Hematopoietic multipotent progenitor cell treated with erythropoietin and hydrocortisone succinate and interleukin-3 and kit ligand, for 15 days (in vitro differentiated cells): ENCODE measurements at places on chromosomes 4 and X.

- peak; percentile 36 for DNase-seq
These were observed 4.9 kb downstream of the ELF2 start for GRCh38 chr4:139171876-139172691.

DNA sequence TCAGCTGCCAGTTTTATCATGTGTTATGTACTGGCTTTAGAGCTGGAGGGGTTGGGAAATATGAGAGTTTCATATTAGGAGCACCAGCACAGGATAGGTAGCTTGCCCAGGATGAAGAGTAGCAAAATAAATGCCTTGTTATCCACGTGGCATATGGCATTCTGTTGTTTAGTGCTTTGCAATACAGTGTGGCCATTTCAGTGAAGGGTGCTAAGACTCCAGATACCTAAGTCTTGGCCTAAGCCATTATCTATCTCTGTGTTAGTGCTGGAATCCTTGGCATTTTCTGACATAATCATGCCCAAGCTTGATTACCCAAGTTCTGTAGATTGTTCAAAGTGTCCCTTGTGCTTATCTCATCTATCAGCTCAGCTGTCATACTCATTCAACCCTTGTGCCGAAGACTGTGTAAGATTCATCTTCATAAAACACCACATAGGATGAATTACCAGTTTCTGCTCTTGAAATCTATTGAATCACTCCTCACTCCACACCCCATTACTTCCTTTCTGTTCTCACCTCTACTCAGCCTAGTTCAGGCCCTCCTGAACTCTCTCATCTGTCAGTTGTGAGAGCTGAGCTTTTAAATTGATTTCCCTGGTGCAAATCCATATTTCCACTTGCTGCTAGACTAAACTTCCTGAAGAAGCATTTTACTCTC is 73.5 kb downstream of the CLCN5 start:
- DNase-seq = no peak

DNA sequence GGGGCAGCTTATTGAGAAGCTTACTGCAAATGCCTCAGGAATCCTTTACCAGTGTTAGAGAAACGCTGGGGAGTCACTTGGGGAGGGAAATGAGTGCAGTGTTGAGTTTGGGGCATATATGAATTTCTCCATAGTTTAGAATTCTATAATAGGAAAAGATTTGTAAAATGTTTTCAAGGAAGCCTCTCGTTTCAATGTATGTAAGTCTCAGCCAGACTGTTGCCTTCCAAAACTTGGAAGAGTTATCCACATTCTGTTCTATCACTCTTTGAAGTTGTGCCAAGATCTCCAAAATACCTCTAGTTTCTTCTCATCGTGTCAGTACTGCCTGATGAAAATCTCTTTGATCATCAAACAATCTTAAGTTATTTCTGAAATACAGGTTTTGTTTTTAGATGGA is 565 bp upstream of the LRCH2 start:
- DNase-seq = no peak

GRCh38 chr4:108192056-108192455 is 23.3 kb upstream of the LEF1 start:
- DNase-seq = no peak

DNA sequence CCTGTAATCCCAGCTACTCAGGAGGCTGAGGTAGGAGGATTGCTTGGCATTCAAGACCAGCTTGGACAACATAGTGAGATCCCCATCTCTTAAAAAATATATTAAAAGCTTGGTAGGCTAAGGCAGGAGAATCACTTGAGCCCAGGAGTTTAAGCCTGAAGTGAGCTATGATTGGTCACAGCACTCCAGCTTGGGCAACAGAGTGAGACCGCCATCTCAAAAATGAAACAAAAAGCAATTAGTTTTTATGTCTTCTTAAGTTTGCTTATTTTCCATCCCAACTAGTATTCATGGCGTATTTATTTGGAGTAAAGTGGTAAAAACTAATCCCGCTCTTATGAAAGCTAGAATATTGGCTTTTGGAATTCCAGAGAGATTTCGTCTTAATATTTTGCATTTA is 25.4 kb upstream of the PDE5A start:
- no peak for DNase-seq

DNA sequence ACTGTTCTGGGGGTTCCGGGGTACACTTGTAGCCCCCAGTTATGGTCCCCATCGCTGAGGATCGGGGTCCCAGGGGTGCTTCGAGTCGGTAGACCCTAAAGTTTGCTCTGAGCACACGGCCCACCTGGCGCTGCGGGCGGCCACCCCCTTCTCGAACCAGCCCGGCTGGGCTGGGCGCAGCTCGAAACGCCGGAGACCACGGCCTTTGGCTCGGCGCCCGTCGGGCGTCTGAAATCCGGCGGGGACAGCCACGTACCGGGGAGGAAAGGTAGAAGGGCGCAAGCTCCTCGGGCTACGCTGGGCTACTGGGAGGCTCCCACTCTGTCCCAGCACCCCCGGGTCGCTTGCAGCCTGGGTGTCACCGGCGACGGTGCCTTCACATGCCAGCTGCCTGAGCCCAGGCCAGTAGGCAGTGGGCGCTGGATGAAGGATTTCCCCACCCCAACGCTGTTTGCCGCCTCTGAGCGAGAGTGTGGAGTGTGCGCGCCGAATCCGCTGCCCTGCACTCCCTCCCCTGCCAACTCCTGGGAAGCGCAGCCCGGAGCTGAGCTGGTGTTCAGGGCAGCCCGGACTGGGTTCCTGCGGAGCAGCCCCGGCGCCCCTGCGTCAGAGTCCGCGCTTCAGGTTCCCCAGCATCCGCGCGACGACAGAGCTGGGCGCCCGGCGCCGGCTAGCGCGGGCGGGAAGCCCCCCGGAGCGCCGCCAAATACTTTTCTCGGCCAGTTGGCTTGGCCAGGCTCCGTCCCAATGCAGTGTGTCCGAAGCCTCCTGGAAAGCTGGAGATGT is 637 bp downstream of the MAMLD1 start:
- DNase-seq = no peak

DNA sequence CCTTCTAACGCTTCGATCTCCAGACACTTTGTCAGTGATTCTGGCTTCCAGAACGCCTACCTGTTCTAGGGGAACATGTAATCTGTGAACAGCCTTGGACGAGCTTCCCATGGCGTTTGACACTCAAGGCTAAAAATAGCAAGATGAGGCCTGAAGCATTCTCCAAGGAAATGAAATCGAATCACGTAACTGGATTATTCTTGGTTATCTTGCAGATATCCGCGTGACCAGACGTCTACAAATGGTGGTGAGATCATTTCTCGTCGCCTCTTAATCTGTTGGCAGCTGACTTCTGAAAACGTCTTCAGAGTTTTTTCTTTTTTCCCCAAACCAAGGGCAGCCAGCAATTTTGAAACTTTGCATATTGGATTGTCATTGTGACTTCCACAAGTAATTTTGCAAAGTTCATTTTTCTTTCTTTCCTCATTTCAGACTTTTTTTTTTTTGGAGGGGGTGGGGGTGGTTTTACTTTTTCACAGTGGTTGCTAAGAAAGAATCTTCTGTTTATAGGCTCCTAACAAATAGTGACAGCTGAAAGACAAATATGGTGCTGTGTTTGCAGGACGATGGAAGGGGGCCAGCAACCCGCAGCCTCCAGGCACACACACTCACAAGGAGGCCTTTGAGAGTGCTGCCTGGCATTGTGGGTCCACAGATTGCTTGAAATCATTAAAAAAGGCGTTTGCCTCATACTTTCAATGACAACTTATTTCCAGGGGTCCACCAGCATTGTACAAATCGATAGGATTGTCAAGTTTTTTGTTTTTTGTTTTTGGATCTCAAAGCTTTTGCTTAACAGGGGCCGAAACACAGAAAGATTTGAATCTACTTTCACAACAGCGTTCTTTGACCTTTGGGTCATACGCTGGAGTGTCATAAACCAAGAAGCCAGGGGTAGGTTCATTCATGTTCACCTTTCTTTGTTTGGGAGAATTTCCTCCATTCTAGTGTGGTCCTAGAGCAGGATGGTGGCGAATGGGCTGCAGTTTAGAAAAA is 32.4 kb upstream of the PDLIM3 start:
- no peak for DNase-seq

GRCh38 chr4:109211671-109212070 is 90.8 kb downstream of the COL25A1 start:
- DNase-seq = no peak

- DNase-seq = no peak
These were observed 75.5 kb downstream of the GALNT7 start for GRCh38 chr4:173243917-173244658.

- DNase-seq = peak; percentile 65
These were observed 25.1 kb downstream of the XIAP start for GRCh38 chrX:123884809-123885408.

DNA sequence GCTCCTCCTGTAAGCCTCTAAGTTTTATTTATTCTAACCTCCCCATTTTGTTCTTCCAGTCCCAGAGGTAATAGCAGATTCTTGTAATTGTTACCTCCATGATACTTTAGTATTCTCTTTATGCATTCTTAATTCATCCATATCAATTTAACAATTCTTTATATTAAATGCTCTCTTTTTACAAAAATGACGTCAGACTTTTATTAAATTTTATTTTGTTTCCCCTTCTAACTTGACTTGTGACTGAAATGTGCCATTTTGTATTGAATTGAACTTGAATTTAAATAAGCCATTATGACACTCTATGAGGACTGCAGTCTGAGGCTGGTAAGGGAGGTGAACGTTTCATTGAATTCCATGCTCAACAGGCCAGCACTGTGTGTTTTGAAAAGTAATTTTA is 60.0 kb upstream of the NUDT10 start:
- DNase-seq = no peak

- DNase-seq = no peak
These were observed 15.5 kb downstream of the PFKFB1 start for GRCh38 chrX:54978448-54978847.

DNA sequence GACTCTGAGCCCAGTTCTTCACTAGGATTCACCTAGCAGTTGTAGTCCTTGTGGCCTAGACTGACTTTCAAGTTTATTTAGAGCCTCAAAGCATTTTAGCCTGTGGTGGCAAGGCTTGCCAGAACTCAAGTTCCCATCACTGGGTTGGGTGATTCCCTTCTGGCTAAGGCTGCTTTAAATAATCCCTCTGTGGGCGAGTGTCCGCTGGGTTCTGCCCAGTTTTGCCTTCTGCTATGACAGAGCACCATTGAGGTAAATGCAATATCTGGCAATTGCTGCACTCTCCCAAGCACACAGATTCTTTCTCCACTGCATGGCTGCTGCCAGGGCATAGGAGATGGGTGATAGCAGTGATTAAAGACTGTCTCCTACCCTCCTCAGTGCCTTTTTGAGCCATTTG is 90.8 kb upstream of the RLIM start:
- no peak for DNase-seq

GRCh38 chr4:14078326-14078725 is 450.8 kb upstream of the BOD1L1 start:
- no peak for DNase-seq

- DNase-seq = no peak
These were observed 521.4 kb downstream of the RPA4 start for GRCh38 chrX:97405031-97405660.

- no peak for DNase-seq
These were observed 36.4 kb upstream of the GPR174 start for GRCh38 chrX:79107891-79108718.

DNA sequence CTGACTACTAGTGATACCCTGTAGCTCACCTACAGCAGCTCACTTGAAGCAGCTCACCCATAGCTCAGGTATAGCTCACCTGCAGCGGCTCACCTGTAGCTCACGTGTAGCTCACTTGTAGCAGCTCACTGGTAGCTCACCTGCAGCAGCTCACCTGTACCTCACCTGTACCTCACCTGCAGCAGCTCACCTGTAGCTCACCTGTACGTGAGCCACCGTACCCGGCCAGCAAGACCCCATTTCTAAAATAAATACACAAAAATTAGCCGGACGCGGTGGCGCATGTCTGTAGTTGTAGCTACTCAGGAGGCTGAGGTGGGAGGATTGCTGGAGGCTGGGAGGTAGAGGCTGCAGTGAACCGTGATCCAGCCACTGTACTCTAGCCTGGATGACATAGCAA is 30.6 kb downstream of the SHOX start:
- no peak for DNase-seq

DNA sequence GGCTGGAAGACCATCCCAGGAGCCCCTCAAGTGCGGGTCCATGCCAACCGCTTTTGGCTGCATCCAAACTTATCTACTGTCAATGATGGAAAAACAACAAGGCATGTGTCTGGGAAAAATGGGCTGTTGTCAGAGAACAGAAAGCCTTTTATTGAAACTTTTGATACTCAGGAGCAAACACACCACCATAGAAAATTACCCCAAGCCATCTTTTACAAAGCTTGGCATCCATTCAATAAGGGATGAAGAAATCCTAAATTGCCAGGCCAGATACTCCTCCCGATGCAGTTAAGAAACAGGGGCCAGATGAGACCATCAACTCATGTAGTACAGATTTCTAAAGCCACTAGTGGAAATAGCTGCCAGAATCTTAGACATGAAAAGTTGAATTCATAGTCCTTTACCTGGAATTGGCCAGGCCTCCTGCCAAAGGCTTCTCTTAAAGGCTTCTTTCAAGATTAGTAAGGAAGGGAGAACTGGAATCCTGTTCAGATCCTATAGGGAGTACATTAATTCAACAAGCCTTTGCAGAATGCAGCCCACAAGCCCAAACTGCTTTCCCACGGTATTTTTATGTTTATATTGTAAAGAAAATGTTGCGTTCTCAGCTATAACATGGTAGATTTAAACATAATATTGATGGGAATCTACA is 145.4 kb upstream of the MAP3K15 start:
- DNase-seq = no peak

DNA sequence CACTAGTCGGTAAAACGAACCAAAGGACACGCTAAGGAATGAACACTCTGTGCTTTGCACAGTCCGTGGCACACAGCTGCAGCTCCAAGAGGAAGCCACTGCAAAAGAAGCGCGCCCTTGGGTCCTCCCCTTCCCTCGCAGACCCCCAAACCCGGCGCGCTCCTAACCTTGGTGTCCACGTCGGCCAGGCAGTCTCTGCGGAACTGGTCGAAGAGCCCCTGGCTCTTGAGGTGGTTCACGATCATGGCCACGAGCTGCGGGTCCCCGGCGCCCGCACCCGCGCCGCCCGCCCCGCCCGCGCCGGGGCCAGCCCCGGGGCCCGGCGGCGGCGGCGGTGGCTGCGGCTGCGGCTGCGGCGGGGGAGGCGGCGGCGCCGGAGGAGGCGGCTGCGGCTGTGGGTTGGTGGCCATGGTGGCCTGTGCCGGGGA is 333 bp downstream of the BOD1L1 start:
- no peak for DNase-seq

DNA sequence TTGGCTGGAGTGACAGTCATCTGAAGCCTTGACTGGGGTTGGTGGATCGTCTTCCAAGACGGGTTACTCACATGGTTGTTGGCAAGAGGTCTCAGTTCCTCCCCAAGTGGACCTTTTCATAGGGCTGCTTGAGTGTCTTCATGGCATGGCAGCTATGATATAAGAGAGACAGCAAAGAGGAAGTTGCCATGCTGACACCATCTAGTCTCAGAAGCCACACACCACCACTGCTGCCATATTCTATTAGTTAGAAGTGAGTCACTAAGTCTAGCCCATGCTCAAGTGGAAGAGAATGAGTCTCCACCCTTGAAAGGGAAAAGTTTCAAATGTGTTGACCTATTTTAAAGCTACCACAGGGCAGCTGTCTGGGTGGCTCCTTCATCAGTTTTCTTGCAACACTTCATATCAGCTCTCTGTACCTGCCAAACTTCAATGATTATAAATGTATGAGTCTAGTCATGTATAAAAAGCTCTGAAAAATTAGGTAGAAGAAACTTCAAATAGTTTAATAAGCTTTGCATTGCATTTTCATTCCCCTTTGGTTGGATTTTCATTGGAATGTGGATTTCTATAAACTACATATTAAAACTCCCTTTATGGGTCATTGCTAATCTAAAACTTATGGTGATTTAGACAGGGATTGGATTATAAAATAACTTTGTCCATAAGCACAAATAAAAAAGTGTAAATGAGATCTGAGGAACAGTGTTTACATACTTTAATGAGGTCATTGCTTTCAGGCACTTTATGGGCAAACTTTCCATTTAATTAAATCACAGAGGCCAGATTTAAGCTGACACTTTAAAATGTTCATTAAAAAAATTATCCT is 68.0 kb upstream of the ATXN3L start:
- DNase-seq = no peak
